PC-3 (cell line): ENCODE measurements at places on chromosomes 12 and 14. TPM values are rescaled to one million over a fixed set of nuclear protein-coding genes. Genes with fewer than 3 reads are reported as not detected.

KRT76 gene
- total RNA-seq = not detected in 2 replicates

UBE3B gene
- total RNA-seq = 25.7 and 35.6 TPM in 2 replicates

NTN4 gene
- 39.6 and 40.3 TPM in 2 replicates for total RNA-seq

NTF3 gene
- total RNA-seq = not detected in 2 replicates

NOS1 gene
- total RNA-seq = 0.11 and 0.40 TPM in 2 replicates

CLEC12A gene
- total RNA-seq = not detected in 2 replicates

B3GNT4 gene
- 4.0 and 4.8 TPM in 2 replicates for total RNA-seq

AQP2 gene
- total RNA-seq = not detected in 2 replicates

CLEC4C gene
- not detected in 2 replicates for total RNA-seq

RNASE1 gene
- 0.23 and 0.51 TPM in 2 replicates for total RNA-seq

FAM181A gene
- total RNA-seq = not detected in 2 replicates

AVPR1A gene
- not detected in 2 replicates for total RNA-seq

BCAT1 gene
- not detected in 2 replicates for total RNA-seq

SERPINA9 gene
- total RNA-seq = not detected in 2 replicates

WSCD2 gene
- total RNA-seq = not detected in 2 replicates

MYF6 gene
- total RNA-seq = not detected in 2 replicates

INSM2 gene
- 0.07 TPM in 1 of 2 replicates, not detected in the other for total RNA-seq

GRIN2B gene
- total RNA-seq = not detected in 2 replicates

HNF1A gene
- not detected in 2 replicates for total RNA-seq

SOAT2 gene
- total RNA-seq = 0.07 and 0.86 TPM in 2 replicates

RAB21 gene
- total RNA-seq = 27.3 and 28.9 TPM in 2 replicates

MYO1A gene
- 0.17 TPM in 1 of 2 replicates, not detected in the other for total RNA-seq

MCRS1 gene
- 86.8 and 95.8 TPM in 2 replicates for total RNA-seq

CHGA gene
- total RNA-seq = not detected in 2 replicates

KLRC4 gene
- total RNA-seq = not detected in 2 replicates

TMEM63C gene
- 4.0 and 5.4 TPM in 2 replicates for total RNA-seq

GPR137C gene
- total RNA-seq = 0.63 and 0.91 TPM in 2 replicates

TMEM260 gene
- 17.8 and 28.6 TPM in 2 replicates for total RNA-seq

SUSD6 gene
- total RNA-seq = 6.1 and 9.3 TPM in 2 replicates

PTCSC3 gene
- not detected in 2 replicates for total RNA-seq
